ENCODE measurements at places on chromosomes 2 and 18.

GRCh38 chr2:53170466-53170865 lies 597.1 kb upstream of the CHAC2 start:
- DNase-seq: no peak

- no peak for DNase-seq
These were observed 18.1 kb upstream of the LYPD6B start for GRCh38 chr2:149020432-149020851.

DNA sequence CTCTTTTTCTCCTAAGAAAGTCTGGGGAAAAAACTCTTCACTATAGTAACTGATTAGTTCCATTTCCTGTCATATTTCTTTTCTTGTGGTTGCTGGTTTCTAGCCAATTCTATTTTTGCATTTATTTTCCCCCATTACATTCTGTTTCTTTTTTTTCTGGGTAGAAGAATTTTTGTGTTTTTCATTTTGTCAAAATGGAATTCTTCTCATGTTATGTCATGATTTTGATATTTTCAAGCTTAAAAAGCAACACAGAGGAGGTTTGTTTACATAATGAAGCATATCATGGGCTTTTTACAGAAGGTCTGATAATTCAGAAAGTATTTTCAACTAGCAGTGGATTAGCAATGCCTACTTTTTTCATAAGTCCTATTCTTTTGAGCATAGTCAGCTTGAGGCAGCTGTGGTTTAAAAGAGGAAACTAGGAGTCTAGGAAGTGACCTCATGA lies 102.0 kb downstream of the MAP2 start:
- DNase-seq: no peak

GRCh38 chr2:54364409-54364808 lies 91.7 kb upstream of the SPTBN1 start:
- no peak for DNase-seq

DNA sequence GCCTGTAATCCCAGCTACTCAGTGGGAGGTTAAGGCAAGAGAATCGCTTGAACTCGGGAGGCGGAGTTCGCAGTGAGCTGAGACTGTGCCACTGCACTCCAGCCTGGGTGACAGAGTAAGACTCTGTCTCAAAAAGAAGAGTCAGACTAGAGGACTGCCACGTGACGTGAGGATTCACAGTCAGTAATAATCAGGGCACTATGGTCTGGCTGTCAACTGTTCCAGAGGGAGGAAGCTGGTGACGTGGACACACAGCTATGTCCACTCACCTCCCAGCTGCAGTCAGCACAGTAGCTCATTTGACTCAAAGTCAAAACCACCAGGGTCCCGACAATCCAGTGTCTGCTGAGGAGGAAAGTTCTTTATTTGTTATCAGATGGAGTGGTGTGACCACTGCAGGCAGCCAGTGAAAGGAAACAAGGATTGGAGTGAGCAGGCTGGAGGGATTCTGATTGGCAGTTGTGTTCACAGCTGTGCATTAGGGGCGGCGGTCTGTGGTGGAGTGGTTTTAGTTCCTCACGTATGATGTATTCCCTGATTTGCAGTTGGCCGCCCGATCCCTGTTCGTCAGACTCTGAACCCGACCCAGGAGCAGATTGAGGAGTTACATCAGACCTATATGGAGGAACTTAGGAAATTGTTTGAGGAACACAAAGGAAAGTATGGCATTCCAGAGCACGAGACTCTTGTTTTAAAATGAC lies 37.9 kb downstream of the MOGAT1 start:
- peak; percentile 78 for DNase-seq

DNA sequence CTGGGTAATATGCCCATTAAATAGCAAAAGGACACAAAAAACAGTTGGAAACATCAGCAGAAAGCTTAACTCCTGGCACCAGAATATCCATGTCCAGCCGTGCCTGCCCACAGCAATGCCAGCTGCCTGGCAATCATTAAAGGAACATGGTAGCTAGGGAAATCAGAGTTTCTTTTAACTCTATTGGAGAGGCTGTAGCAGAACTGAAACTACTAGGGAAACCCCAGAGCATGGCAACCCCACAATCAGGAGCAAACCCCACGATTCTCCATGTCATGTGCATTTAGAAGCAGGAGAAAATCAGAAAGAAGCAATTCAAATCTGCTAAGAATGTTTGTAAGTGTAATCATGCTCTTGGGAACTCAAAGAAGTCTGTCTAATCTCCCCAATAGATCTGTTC lies 409.0 kb upstream of the SMIM21 start:
- no peak for DNase-seq

- peak; percentile 33 for DNase-seq
These were observed 112.2 kb downstream of the GALNT3 start for GRCh38 chr2:165681841-165682240.

GRCh38 chr2:3289526-3289925 lies 88.1 kb downstream of the EIPR1 start:
- no peak for DNase-seq

DNA sequence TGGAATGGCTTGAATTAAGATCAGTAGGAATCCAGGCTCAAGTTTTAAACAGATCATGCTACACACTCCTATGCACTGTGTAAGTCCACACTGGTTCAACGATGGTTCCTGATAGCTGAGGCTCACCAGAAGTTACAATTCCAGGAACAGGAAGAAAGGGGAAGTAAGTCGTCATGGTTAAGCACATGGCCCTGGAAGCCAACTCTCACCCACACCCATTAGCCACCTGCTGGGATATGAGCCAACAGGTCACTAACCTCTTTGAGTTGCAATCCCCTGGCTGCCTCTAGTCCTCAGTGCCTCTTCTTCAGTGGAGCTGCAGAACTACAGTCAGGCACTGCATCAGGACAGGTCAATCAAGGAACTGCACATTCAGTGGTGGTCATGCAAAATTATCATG lies 133.5 kb downstream of the TMEM182 start:
- no peak for DNase-seq

- no peak for DNase-seq
These were observed 414.5 kb downstream of the STK39 start for GRCh38 chr2:167832868-167833287.

GRCh38 chr18:6273423-6273822 lies 141.3 kb downstream of the L3MBTL4 start:
- no peak for DNase-seq

DNA sequence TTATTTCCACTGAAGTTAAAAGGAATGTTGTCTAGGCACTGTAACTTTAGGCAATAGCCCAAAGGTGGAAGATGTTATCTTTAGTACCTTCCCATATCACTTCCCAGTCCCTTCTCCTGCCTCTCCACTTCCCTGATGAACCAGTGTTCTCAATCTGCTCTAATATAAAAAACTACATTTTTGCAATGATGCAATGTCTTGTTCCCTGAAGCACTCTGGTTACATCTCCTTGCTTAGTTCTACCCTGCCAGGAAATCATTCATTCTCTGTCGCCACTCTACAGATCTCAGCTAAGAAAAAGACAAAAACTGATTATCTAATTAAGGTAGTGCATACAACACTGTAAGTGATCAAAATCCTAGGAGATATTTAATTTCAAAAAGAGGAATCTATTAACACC lies 71.3 kb downstream of the BAZ2B start:
- DNase-seq: no peak

GRCh38 chr18:10020171-10020570 lies 106.4 kb downstream of the VAPA start:
- DNase-seq: no peak

DNA sequence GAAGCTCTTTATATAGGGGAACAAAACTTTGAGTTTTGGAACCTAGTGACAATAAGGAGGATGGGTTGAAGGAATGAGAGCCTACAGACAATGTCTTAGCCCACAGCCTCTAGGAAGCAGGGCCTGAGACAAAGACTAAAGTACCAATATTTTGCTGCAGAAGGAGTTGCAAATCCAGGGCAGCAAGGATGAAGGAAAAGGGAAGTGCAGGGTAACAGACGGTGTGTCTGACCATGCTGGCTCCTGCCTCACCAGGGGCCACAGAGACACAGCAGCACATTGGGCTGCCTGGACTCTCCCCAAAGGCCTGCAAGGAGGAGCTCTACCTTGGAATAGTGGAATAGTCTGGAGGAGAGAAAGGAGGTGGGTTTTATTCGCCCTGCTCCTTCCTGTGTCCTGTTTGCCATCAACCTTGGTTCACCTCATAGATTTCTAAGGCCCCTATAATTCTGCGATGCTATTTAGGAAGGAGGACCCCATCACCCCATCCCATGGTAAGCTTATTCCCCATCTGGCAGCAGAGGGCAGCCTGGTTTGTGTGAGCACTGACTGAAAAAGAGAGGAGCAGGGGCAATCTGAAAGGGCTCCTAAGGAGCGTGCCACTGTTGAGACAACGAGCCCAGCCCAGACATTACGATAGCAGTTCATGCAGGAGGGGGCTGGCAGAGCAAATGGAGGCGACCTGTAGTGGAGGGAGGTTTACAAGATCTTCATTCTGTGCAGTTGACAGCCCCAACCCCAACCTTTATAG lies 143.4 kb downstream of the MGAT5 start:
- no peak for DNase-seq

DNA sequence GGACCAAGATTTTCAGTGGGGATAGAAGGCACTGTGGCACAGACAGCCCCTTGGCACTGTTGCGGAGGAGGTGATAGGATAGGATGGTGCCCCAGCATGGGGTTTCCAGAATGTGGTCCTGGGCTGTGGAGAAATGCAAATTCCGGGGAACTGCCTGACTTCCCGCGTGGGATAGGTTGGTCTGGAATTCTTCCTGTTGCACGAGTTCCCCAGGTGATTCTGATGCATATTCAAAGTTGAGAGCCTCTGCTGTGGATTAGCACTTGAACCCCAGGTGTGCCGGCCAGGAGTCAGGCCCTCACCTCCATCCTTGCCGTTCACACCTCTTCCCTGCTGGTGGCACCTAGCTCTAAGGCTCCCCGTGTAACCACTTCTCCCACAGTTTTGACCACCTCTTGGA lies 15.5 kb downstream of the NCK2 start:
- no peak for DNase-seq

- DNase-seq: no peak
These were observed 147.9 kb upstream of the CBLN2 start for GRCh38 chr18:72692086-72692485.

DNA sequence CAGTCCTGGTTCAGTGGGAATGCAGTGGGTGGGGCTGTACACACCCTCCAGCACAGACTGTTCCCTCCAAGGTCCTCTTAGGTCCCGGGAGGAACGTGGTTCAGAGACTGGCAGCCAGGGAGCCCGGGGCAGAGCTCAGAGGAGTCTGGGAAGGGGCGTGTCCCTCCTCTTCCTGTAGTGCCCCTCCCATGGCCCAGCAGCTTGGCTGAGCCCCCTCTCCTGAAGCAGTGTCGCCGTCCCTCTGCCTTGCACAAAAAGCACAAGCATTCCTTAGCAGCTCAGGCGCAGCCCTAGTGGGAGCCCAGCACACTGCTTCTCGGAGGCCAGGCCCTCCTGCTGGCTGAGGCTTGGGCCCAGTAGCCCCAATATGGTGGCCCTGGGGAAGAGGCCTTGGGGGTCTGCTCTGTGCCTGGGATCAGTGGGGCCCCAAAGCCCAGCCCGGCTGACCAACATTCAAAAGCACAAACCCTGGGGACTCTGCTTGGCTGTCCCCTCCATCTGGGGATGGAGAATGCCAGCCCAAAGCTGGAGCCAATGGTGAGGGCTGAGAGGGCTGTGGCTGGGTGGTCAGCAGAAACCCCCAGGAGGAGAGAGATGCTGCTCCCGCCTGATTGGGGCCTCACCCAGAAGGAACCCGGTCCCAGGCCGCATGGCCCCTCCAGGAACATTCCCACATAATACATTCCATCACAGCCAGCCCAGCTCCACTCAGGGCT lies 17.5 kb upstream of the FAHD2A start:
- DNase-seq: no peak

GRCh38 chr2:138324068-138324771 lies 177.3 kb upstream of the SPOPL start:
- DNase-seq: no peak

- DNase-seq: no peak
These were observed 8.9 kb upstream of the FAP start for GRCh38 chr2:162252153-162252552.

DNA sequence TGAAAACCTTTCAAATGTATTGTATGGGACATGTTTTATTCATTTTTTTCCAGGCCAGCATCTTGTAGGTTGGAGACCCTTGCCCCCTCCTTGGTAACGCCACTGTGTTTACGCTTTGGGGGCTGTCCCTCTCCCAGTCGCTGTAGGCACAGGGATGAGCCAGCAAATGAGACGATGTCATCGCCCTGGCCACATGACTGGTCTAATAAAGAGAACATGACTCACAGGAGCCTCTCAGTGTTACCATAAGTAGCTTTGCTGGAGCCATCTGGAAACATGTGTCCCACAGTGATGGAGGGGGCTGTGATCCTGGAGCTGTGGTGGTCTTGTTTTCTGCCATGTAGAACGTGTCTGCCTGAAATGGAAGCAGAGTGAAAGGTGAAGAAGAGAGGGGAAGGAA lies 78.9 kb downstream of the CD8B2 start:
- DNase-seq: peak; percentile 60

DNA sequence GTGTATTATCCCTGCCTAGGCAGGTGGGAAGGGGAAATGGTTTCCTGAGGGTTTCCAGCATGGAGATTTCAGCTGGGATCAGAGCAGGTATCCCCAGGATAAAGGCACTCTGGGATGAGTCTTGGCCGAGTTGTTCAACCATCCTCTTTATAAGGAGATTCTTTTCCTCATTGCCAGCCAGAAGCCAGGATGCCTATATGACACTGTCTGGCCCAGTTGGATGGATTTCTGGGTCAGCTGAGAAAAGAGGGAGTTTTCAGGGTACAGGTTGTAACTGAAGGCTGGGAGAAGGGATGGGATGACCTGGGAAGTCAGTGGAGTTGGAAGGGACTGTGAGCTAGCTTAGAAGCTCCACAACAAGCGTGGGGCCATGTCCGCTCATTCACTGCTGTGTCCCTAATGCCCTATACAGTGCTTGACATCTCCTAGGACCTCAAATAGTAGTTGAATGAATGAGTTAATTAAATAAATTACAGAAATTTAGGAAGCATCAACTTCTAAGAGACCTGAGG lies 8.3 kb downstream of the RHOB start:
- DNase-seq: no peak

- no peak for DNase-seq
These were observed 98.2 kb downstream of the TANC1 start for GRCh38 chr2:159066541-159067156.

DNA sequence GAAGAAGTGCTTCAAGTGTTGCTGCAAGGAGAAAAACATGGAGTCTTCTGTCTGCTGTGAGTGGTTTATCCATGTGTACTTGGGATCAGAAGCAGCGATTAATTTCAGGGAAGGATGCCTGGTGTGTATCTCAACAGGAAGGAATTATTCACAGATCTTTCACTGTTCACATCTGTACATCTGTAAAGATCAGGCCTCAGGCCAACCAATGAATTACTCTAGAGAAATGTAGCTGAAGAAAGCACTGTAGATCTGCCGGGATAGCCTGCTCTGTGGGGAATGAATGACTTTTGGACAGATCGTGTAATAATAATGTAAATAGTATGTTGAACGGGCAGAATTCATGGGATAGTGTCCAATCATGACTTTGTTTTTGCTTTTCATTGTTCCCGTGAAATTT lies 54.0 kb upstream of the SPP2 start:
- DNase-seq: no peak

- DNase-seq: no peak
These were observed 42.9 kb downstream of the STON1 start for GRCh38 chr2:48572816-48573215.

Data from heart left ventricle (tissue), 16 donors.